ENCODE measurements at places on chromosomes 3 and 15.

GRCh38 chr3:188812198-188812597, 359.6 kb upstream of the TPRG1 start:
- no peak for DNase-seq

DNA sequence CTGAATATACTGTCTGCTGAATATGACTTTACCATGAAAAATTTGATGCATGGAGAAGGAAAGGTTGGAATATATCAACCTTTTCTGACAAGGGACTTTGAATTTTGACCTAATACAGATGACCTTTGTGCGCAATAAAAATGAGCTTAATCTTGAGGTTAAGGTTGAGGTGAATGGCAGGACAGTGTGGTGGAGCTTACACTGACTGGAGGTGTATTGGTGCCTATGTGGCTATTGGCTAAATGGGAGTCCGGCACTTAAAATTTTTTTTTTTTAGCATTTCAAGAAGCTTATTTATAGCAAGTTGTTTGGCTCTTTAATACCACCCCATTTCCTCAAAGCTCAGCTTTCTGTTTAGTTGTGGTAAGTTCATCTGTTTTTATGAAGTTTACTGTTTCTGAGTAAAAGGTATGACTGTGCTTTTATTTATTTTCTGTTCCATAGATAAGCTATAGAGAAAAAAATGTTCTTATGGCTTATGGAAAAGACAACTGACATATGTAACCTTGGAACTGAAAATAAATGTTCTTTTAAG, 15.2 kb downstream of the CDIN1 start:
- DNase-seq: no peak

DNA sequence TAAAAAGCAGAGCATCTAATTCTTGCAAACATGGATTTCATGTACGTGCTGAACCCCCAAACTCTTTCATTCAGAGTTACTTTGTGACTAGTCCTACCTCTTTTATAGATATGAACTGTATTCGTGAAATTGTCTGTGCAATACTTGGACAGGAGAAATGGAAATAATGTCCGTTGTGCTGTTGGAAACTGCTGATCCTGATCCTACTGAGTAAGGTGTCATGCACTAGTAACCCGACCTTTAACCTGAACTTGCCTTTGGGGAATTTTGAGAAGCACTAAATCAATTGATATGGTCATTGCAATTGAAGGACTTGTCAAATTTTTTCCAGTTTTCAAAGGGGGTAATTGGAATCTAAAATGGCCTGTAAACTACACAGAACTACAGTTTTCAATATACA, 856.4 kb downstream of the ROBO1 start:
- no peak for DNase-seq

DNA sequence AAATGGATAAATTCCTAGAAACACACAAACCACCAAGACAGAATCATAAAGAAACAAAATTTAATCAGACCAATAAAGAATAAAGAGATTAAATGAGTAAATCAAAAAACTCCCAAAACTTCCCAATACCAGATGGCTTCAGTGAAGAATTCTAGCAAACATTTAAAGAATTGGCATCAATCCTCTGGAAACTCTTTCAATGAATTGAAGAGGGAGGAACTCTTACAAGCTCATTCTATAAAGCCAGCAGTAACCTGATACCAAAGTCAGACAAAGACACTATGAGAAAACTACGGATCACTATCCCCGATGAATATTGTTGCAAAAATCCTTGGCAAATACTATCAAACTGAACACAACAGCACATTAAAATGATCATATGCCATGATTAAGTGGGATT, 81.9 kb upstream of the SLCO2A1 start:
- DNase-seq: no peak

- DNase-seq: no peak
Observed at GRCh38 chr3:188043891-188044290, 110.1 kb upstream of the LPP start.

GRCh38 chr15:63481105-63481810, 23.1 kb upstream of the USP3 start:
- peak; percentile 44 for DNase-seq

- DNase-seq: peak; percentile 6
Observed at GRCh38 chr3:158539414-158540014, 31.5 kb upstream of the MLF1 start.

DNA sequence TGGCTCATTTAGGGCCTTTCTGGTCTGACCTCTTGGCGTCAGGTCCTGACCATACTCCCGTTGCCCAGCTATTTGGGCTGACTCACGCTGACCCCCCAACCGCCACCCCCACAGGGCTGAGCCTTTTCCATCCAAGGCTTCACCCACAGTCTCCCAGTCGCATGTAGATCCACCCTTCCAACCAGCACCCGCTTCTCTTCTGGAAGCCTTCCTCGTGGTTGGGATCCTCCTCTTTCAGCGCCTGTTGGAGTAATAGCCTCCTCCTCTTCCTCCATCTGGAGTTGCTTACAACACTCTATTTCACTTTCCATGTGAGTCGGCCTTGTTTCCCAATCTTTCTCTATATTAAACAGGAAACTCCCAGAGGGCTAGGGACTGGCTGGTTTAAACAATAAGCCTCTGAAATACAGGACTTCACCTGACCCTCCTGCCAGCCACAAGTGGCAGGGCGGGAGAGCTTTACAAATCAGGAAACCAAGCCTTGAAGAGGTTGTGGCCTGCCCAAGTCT, 2.1 kb upstream of the ALAS1 start:
- no peak for DNase-seq

GRCh38 chr3:112572701-112573100, 10.9 kb downstream of the SLC35A5 start:
- no peak for DNase-seq

DNA sequence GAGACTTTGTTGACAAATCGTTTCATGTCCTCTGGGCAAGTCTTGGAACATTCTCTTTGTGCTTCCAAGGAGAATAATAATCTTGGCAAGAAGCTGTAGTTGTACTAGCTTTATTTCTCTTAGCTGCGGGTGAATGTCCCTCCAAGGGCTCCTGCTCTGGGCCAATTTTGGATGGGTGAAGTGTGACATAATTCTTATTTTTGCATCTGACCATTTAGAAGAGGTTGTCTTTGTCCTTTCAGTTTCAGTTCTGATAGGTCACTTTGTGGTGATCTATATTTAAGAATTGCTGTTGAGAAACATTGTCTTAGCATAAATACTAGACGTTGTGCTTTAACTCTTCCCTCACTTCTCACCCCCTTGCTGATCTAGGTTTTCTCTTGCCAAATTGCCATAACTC, 164.8 kb upstream of the RORA start:
- DNase-seq: no peak

DNA sequence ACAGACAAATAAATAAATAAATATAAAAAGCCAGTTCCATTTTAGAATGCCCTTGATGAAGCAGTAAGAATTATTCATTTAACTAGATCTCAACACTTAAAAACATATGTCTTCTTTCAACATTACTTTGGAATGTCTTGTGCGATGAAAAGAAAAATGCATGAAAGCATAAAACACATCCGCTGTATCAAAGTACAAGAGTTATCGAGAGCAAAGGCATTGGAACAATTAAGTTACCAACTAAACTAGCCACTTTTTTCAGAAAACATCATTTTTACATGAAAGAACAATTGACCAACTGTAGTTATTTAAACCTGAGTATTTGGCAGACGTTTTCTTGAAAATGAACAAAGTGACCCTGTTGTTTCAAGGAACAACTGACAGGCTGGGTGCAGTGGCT, 27.5 kb upstream of the ACAN start:
- no peak for DNase-seq

GRCh38 chr3:60025096-60026050, 975.5 kb upstream of the CFAP20DC start:
- no peak for DNase-seq

DNA sequence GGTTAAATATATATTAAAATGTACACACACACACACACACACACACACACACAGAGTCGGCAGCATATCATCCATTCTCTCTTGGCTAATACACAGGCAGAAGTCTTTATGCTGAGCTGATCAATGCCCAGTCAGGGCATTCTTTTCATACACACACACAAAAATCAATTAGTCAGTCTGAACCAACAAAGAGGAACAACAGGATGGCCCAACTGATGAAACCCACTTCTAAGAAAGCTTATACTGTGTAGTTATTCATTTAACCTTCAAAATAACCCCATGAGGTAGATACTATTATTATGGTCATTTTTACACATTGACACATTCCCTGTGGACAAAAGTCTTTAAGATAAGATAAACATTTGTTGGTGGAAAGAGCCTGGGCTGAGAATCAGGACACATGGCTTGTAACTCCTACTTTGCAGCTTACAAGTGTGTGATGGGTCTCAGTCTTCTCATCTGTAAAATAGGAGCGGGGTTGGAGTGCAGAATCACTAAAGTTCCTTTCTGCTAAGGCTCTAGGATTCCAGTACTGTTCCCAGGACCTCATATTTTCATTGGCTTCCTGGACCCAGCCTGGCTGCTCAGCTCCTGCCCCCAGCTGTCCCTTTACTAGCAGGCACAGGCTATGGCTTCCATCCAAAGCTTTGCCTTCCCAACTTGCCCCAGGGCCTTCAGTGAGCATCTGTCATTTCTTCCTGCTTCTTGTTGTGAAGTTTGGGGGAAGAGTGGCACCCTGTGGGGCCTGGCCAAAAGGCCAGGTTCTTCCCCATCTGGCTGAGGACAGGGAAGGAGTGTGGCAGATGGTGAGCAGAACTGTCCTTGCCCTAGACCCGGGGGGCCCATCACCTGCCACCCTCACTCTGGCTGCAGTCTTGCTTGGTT, 27.2 kb upstream of the GLCE start:
- DNase-seq: no peak

DNA sequence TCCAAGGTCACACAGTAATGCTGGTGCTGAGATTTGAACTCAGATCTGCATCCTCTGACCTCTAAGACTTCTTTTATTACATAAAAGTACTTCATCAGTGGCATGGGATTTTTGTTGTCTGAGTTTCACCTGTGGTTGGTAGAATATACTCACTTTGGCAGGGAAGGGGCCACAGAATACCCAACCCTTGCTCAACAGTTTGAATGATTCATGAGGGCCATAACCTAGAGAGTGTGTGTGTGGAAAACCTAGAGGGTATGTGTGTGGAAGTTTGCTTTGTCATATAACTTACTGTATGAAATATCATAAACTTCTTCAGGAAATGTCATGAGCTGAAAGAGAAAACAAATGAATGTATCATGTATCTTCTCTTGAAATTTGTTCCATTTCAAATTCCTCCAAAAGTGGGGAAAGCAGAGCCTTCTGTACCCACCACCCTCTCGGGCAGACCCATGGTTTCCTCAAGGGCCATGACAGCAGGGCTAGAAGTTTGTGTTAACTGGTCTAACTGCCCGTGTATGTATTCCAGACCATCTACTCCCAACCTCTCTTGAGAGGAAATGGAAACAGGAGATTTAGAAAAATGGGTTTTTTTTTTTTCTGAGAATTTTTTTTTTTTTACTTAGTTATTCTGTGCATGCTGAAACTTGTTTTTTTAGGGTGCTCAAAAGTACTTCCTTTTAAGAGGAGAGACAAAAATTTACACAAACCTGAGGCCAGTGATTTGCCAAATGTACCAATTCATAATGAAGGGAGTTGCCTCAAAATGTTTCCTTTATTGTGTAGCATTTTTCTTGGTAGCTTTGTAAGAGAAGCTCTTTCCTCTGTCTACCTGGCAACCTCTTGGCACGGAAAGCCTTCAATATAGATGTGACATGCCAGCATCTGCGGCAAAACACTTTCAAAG, 127.0 kb downstream of the TPRG1 start:
- no peak for DNase-seq

DNA sequence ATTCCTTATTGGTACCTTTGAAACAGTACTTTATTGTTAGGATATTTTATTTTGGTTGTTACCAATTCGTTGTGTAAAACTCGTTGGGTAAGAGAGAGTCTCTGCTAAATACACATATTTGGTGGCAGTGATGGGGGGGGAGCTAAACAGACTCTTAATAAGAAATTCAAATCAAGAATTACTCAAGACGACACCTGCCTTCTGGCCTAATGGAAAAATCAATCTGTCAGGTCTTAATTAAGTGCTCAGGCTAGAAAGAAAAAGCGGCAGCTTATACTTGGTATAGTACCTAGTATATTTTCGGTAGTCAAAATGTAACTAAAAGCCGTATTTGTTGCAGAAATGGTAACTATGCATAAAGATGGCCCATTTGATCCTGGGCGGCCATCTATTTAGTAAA, 18.2 kb downstream of the FOXP1 start:
- no peak for DNase-seq

- DNase-seq: no peak
Observed at GRCh38 chr15:77104155-77104554, 33.2 kb upstream of the TSPAN3 start.

Measured in activated naive CD8-positive, alpha-beta T cell treated with anti-CD3 and anti-CD28 coated beads for 36 hours (primary cell).